ENCODE measurements at places on chromosomes 7 and 10.

GRCh38 chr10:97072851-97073665 lies 112.7 kb downstream of the SLIT1 start:
- no peak overlapping the region for H3K4me3 ChIP-seq
- H3K4me1 ChIP-seq: no peaks in the 10 kb centered on the region
- peaks cover 39% of the 10 kb centered on the region for H3K27me3 ChIP-seq
- no peaks in the 10 kb centered on the region for H3K36me3 ChIP-seq

DNA sequence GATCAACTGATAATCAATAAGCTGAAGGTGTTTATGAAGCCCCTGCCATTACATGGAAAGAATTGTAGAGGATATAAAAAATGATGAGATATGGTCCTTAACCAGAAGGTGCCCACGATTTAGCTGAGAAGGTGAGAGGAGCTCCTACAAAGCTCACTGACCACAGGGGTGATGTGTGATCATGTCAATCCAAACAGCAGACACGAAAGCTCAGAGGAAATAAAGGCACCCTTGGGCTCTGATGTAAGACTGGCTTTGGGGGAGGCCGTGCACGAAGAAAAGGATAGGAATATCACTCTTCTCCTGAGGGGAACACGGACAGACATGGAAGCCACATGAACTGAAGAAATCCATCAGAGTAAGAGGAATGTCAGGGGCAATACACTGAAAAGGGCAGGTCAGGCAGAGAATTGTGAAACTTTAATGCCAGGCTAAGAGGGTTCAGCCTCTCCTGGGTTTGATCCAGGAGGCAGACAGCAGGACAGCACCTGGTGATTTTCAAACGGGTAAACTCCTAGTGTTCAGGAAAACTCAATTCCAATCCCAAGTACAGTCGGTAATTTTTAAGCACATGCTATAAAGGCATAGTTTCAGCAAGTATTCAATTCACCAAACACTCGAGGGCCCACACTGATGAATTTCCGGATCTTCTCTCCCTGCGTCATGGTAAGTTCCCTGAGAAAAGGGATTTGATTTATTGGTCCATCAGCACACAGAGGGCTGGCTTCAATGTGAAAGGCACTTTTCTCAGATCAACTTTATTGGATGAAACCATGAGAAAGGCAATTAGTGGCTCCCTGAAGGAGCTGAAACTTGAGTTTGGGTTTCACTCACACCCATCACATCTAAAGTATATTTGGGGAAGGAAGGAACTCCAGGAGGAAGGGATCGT lies 163.8 kb downstream of the PRPF18 start:
- H3K27me3 ChIP-seq: no peaks in the 10 kb centered on the region
- DNase-seq: no peak
- H3K27ac ChIP-seq: no peak overlapping the region
- no peaks in the 10 kb centered on the region for H3K4me1 ChIP-seq
- no peak overlapping the region for H3K4me3 ChIP-seq

DNA sequence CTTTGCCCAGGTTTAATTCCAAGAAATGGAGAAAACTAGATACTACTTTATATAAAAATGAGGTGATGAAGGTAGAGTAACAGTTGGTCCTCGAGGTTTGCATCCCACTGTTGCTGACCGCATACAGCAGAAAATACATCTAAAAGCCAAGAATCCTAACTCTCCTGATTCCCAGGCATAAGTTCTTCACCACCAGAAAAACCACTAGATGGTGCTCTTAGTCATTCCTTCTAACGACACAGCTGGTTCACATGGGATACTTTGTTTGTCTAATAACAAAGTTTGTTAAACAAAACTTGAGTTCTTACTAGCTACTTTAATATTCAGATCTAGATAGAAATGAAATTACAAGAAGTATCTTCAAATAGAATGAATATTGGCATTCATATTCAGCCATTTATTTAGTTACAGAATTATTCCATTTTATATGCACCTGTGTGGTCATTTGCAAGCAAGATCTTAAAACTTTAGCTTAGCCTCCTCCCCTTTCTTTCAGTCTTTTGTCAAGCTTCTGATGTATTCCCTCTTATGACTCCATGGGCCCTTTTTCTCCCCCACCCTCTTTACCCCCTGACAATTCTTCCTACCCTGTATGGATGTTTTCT lies 54.1 kb upstream of the CYP26C1 start:
- no peak for DNase-seq
- no peak overlapping the region for H3K27ac ChIP-seq
- no peaks in the 10 kb centered on the region for H3K36me3 ChIP-seq
- H3K4me1 ChIP-seq: no peaks in the 10 kb centered on the region
- no peak overlapping the region for H3K4me3 ChIP-seq

DNA sequence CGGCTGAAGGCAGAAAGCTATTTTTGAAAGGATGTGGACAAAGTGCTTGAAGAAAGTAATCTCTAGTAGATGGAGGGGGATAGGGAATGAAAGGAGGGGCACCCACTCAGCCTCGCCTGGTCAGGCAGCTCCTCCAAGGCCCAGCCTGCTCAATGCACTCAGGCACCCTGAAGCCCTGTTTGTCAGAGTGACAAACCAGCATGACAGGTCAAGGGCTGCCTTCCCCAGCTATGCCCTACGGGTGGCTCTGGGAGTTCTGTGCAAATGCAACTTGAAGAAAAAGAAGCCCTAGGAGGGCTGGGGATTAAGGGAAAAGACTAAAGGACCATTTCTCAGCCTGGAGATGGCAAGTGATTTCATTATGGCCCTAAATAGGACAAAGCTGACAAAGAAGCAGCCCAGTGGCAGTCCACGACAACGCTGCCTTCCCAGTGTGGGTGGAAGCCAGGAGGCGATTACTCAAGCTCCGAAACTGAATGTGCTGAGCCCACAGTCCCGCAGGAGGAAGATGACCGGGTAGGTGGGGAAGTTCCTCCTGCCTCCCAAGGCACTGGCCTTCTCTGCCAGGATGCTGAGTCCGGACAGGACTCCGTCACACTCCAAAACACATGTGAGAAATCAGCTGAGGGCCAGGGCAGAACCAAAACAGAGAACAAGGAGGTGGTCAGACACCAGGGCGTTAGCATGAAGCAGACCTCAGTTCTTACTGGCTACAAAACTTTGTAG lies 16.3 kb downstream of the LIPA start:
- H3K27ac ChIP-seq: no peak overlapping the region
- H3K4me3 ChIP-seq: no peak overlapping the region
- H3K4me1 ChIP-seq: no peaks in the 10 kb centered on the region
- DNase-seq: peak; percentile 46

- no peaks in the 10 kb centered on the region for H3K36me3 ChIP-seq
- no peaks in the 10 kb centered on the region for H3K27me3 ChIP-seq
- peak overlapping the region; percentile 97 for H3K27ac ChIP-seq
- H3K4me3 ChIP-seq: peak overlapping the region; percentile 48
Observed at GRCh38 chr7:151060416-151061212, 1.2 kb downstream of the SLC4A2 start.

DNA sequence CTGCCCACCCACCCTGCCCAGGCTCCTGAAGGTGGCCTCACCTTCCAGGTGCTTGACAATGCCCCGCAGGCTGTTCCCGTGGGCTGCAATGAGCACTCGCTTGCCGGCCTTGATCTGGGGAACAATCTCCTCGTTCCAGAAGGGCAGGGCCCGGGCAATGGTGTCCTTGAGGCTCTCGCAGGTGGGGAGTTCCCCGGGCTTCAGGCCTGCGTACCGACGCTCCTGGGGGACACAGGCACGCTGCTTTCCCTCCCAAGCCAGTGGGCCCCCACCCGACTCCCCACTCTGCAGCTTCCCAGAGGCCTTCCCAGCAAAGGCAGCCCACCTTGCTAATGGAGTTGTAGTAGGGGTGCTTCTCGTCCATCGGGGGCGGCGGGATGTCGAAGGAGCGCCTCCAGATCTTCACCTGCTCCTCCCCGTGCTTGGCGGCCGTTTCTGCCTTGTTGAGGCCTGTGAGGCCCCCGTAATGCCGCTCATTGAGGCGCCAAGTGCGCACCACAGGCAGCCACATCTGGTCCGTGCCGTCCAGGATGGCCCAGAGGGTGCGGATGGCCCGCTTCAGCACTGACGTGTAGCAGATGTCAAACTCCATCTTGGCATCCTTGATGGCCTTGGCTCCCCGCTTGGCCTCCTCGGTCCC lies 456 bp downstream of the PGAM2 start:
- H3K4me1 ChIP-seq: peaks cover 16% of the 10 kb centered on the region
- H3K27ac ChIP-seq: no peak overlapping the region
- no peak overlapping the region for H3K4me3 ChIP-seq

Data from transverse colon (tissue), 4 donors.